Hindlimb muscle (tissue), 1 donor: ENCODE measurements at places on chromosomes 4 and X. TPM values are rescaled to one million over a fixed set of nuclear protein-coding genes. Genes with fewer than 3 reads are reported as not detected.

GRCh38 chr4:184529283-184529682, 54.9 kb upstream of the IRF2 start:
- DNase-seq: no peak

Gene NSUN7
- 0.66 TPM for polyA plus RNA-seq

DNA sequence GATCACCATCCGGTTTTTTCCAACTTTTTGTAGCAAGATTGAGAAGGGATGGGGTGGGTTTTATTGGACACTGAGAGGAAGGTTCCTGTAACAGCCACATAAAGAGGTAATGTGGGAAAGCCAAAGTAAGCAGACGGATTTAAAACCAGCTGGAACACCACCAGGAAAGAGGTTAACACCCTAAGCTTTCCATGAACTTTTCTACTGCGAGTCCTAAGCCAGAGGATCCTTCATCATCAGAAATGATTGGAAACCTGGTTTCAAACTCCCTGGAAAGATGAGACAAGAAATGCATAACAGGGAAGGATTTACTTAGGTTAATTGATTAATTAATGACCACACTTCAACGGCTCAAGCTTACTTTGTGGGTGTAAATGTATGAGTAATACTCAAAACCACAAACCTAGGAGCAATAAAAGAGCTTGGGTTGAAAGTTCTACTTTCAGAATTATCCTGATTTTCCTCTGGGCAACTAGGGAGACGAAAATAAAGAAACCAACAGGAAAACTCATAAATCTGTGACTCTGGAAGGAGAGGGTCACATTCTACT, 91.5 kb downstream of the COX18 start:
- no peak for DNase-seq

DNA sequence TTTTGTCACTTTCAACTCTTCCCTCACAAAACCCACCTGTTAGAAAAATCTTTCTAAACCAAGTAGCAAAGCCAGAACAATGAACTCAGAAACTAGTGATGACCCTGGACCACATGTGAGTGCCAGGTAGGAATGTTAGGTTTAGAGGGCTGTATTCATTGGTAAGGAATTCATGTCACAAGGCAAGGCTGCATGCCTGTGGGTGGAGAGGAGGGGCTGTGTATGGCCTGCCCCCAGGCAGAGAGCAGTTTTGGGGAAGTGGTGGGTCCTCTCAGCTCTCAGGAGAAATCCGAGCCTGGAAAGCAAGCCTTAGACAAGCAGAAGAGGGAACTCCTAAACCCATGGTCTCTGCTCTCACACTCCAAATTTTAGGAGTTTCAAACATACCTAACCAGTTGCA, 2.4 kb downstream of the RNF175 start:
- DNase-seq: no peak
